ENCODE measurements at places on chromosomes 5 and 9.

DNA sequence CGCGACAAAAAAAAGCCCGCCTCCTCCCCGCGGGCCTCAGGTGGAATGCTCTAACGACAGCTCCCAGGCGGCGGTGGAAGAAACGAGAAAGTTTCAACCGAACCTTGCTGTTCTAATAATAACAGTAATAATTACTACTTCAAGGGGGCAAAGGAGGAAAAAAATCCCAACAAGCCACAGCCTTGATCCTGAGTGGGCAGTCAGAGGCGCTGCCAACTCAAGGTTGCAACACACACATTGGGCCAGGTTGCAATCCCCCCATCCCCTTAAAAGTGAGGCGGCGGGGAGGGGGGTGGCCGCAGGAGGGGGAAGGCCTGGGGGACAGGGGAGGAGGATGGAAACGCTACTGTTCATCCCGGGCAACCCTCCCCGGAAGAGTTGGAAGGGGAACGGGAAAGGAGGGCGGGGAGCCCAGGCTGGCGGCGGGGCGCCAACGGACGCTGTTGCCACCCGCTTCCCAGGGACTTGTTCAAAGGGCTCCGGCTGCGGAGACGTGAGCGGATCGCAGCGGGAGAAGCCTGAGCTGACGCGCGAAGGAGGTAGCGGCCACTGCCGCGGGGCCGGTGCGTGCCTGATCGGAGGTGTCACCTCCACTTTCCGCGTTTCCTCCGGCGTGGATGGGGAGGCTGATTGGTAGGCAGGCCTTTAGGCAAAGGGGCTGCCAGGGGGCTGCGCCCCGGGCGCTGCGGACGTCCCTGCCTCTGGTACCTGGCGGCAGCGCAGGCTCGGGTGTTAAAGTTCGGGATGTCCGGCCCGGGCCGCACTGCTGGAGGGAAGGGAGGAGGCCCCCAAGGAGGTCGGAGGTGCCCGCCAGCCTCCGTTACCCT lies 647 bp downstream of the SMARCA2 start:
- peaks cover 32% of the 10 kb centered on the region for H3K4me1 ChIP-seq
- peak; percentile 50 for DNase-seq
- no peaks in the 10 kb centered on the region for H3K36me3 ChIP-seq
- peak overlapping the region; percentile 94 for H3K27ac ChIP-seq

DNA sequence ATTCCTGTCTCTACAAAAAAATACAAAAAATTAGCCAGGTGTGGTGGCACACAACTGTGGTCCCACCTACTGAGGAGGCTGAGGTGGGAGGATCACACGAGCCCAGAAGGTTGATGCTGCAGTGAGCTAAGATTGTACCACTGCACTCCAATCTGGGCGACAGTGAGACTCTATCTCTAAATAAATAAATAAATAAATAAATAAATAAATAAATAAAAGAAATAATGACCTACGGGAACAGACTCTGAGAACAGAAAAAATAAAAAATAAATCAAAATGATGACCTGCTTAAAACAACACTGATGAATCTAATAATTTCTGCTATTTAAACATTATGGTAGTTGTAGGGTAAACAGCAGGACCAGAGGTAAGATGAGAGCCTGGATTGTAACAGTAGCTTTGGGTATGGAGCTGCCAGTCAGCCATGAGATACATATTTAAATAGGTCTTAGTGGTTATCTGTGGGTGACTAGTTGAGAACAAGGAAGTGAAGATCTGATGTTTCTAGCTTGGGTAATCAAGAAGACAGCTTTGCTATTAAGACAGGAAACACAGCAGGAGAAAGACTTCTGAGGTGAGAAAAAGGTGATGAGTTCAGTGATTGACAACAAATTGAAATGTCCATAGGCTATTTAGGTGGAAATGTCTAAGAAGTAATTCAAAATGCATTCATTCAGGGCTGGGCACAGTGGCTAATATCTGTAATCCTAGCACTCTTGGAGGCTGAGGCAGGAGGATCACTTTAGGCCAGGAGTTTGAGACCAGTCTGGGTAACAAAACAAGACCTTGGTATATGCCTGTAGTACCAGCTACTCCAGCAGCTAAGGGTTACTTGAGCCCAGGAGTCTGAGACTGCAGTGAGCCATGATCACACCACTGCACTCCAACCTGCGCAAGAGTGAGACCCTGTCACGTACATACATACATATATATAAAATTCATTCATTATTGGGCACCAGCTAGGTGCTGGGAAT lies 11.0 kb downstream of the RNF145 start:
- no peak overlapping the region for H3K27ac ChIP-seq
- H3K27me3 ChIP-seq, result no peaks in the 10 kb centered on the region
- peaks cover 7% of the 10 kb centered on the region for H3K4me1 ChIP-seq
- peak; percentile 33 for DNase-seq

DNA sequence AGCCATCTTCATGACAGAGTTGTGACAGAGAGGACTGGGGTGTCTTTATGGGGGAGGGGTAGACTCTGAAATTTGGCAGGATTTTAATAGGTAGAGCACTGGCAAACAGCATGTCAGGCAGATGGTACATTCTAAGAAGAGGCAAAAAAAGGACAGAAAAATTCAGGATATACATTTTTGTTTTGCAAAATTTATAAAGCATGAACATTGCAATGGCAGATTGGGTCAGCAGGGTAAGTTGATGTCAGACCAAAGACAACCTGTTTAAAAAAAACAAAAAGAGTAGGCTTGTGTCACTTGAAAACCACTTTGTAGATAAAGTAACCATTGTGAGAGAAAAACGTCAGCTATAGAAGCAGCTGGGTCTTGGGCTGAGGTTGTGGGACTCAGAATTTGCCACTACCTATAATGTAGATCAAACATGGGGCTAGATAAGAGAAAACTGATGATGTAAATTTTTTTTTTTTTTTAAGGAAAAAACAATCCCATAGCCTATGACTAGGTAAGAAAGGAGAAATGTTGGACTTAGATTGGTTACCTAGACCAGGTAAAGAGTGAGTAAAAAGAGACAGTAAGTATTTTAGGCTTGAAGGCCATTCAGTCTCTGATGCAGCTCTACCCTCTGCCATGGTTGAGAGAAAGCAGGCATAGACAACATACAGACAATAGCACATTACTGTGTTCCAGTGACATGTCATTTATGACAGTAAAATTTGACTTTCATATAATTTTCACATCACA lies 8.3 kb downstream of the CAMK4 start:
- H3K36me3 ChIP-seq, result no peaks in the 10 kb centered on the region
- H3K27me3 ChIP-seq, result peaks cover 14% of the 10 kb centered on the region
- no peaks in the 10 kb centered on the region for H3K4me1 ChIP-seq

- no peak overlapping the region for H3K4me3 ChIP-seq
- no peak overlapping the region for H3K27ac ChIP-seq
- no peaks in the 10 kb centered on the region for H3K4me1 ChIP-seq
- H3K27me3 ChIP-seq, result no peaks in the 10 kb centered on the region
- no peak for DNase-seq
These were observed 103.3 kb downstream of the SYK start for GRCh38 chr9:90904706-90905478.

DNA sequence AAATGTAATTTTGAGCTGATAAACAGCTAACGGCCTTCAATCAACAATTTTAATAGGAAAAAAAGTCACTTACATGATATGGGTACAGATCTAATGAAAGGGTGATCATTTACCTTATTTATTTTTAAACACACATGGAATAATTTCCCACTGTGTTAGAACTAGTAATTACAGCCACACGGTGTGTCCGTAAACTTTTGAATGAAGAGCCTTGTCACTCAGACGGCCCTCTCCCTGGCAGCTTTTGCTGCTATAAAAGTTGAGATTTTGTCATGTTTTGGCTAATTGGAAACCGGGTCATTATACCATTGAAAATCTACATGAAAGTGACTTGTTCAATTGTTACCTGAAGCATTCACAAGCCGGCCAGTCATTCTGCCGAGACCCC lies 15.7 kb downstream of the CFAP77 start:
- no peaks in the 10 kb centered on the region for H3K36me3 ChIP-seq
- no peak for DNase-seq
- peaks cover 7% of the 10 kb centered on the region for H3K27me3 ChIP-seq
- H3K4me3 ChIP-seq, result no peak overlapping the region
- H3K27ac ChIP-seq, result no peak overlapping the region

DNA sequence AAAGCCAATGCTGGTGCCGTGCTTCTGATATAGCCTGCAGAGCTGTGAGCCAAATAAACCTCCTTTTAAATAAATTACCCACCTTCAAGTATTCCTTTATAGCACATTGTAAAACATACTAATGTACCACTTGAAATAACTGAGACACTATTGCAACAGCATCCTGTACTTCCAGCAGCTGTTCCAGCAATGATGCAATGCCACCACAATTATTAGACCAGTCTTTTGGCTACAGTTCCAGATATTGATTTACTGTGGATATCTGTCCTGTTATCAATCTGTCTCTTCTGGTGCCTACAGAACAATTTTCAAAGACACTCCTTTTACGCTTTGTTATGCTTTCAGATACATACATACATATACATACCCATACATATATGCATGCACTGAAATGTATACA lies 567.9 kb downstream of the TAF11L14 start:
- H3K27me3 ChIP-seq, result no peaks in the 10 kb centered on the region
- no peaks in the 10 kb centered on the region for H3K4me1 ChIP-seq
- no peak overlapping the region for H3K27ac ChIP-seq
- DNase-seq, result no peak
- H3K36me3 ChIP-seq, result no peaks in the 10 kb centered on the region

GRCh38 chr9:124860582-124861341 lies 995 bp downstream of the RPL35 start:
- H3K4me3 ChIP-seq, result peak overlapping the region; percentile 90
- peaks cover 35% of the 10 kb centered on the region for H3K4me1 ChIP-seq
- no peaks in the 10 kb centered on the region for H3K27me3 ChIP-seq
- DNase-seq, result no peak
